Glutamatergic neuron (in vitro differentiated cells): ENCODE measurements at places on chromosomes 5 and 9.

DNA sequence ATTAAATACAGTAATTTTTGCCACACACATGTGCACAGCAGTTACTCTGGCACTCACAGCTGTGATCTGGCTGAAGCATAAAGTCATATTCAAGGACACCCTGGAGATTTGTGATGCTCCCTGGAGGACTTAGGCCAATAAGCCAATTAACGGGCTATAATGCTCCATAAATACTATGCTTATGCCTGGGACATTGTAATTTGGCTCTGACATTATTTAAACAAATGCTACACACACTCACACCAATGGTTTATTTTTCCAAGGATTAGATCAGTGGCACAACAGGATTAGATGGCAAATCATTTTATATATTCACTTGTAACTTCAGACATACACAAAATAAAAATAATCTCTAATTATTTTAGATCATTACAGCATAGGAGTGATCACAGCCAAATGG is 111.2 kb downstream of the LMNB1 start:
- no peak for DNase-seq

GRCh38 chr9:136729144-136729543 is 13.6 kb downstream of the LCN10 start:
- no peak for DNase-seq

- DNase-seq = no peak
These were observed 297.0 kb downstream of the EFNA5 start for GRCh38 chr5:107373549-107374263.

GRCh38 chr9:97880336-97880735 is 27.3 kb downstream of the FOXE1 start:
- DNase-seq = no peak

- DNase-seq = no peak
These were observed 52.3 kb downstream of the PRKACG start for GRCh38 chr9:68961587-68961986.

DNA sequence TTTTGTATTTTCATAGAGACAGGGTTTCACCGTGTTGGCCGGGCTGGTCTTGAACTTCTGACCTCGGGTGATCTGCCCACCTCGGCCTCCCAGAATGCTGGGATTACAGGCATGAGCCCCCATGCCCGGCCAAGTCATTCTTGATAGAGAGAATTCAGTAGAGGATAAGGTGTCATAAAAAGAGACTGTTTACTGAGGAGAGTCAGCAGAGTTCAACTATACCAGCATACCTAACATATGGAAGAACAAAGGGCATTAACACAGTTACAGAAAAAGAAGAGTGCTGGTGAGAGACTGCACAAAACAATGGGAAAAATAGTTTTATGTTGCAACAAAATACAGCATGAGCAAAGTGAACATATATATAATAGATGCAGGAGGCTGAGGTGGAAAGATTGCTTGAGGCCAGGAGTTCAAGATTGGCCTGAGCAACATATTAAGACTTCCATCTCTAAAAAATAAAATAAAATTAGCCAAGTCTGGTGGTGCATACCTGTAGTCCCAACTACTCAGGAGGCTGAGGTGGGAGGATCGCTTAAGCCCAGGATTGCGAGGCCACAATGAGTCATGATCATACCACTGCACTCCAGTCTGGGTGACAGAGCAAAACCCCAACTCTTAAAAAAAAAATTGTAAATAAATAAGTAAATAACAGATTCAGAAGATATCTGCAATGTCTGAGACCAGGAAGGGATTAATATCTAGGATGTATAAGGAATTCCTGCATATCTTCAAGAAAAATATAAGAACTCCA is 19.5 kb downstream of the B4GALT1 start:
- DNase-seq = no peak

GRCh38 chr5:44875661-44876605 is 67.2 kb downstream of the MRPS30 start:
- no peak for DNase-seq

DNA sequence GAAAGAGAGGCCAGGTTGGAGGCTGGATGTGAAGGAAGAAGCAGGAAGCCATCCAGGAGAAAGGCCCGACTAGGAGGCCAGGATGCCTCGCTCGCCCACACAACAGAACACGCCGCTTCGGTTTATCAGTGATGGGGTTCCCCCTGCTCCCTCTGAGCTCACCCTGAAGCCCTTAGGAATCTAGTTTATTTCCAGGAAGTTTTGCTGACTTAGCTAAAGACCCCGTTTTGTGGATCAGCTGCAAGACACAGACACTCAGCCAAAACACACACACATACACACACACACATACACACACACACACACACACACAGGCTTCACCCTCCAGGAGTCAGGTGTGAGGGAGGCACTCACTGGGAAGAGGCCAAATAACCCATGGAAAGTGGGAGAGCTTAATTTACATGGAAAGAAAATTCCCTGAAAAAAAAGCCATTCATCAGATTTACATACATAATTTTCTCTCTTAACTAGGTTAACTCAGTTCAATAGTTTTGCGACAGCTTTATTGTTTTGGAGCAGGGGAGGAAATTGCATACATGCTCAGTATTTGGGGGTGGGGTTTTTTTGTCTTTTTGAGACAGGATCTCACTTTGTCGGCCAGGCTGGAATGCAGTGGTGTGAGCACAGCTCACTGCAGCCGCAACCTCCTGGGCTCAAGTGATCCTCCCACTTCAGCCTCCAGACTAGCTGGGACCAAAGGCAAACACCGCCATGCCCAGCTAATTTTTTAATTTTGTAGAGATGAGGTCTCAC is 92.7 kb upstream of the HAND1 start:
- DNase-seq = no peak

DNA sequence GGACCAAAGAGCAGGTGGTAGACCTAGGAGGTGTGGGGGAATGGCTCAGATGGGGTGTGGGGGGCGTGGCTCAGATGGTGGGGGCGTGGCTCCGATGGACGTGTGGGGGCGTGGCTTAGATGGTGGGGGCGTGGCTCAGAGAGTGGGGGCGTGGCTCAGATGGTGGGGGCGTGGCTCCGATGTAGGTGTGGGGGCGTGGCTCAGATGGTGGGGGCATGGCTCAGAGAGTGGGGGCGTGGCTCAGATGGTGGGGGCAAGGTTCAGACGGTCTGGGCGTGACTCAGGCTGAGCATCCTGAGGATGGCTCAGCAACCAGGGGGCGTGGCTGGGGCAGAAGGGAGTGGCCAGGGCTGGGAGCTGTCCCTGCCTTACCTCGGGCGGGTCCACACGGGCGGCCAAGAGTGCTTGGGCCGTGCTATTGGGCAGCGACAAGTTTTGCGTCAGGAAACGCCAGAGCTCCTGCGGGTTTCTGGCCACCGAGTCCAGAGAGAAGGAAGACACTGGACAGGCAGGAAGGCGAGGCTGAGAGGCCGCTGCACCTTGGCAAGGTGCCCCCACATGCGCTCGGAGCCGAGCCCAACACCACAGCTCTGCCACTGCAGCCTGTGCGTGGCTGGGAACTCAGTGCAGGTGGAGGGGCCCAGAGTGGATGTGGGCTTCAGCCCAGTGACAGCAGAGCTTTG is 5.9 kb downstream of the ABCA2 start:
- no peak for DNase-seq

DNA sequence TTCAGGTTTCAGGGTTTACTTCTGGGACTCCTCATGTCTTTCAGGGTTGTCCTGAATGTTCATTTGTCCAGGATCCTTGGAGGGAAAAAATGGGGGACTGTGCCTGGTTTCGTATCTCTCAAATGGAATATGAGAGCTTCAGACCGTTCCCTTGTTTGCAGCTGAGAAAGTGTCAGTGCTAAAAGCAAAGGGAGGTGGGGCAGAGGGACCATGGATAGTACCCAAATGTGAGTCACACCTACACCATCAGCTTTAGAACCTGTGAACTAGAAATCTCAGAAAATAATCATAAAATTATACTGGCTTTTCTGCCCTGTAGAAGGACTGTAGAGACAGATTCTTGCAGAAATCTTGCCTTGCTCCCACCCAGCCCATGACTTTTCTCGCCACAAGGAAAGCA is 84.3 kb upstream of the TAF11L2 start:
- DNase-seq = no peak

DNA sequence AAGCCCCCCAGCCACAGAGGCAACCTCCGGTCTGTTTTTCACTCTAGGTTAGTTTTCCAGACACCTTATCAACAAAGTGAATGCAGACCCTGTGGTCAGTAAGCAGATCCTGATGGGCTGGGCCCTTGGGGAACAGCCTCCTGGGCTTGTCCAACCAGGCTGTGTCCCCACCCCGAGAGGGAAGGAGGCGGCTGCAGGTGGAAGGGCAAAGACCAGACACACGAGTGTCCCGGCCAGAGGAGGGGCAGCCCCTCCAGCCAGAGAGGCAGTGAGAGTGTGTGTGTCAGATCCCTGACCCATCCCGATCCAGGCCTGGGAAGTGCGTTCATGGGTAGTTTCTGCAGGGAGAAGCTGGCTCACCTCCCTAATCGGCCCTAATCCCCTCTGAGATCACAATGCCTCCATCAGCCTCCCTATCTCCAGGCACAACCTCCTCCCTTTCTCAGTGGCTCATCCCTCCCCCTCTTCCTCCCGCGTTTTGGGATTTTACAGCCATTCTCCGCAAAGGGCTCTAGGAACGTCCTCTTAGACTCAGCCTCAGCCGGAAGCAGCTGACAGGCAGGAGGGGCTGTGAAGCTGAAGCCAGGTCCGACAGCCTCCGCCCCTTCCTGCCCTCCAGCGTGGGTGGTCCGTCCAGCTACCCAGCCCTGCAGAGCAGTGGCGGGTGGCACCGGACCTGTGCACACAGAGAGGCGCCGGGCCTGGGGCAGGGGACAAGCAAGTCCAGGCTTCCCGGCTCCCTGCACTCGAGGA is 9.7 kb downstream of the SLC12A7 start:
- DNase-seq = peak; percentile 57

DNA sequence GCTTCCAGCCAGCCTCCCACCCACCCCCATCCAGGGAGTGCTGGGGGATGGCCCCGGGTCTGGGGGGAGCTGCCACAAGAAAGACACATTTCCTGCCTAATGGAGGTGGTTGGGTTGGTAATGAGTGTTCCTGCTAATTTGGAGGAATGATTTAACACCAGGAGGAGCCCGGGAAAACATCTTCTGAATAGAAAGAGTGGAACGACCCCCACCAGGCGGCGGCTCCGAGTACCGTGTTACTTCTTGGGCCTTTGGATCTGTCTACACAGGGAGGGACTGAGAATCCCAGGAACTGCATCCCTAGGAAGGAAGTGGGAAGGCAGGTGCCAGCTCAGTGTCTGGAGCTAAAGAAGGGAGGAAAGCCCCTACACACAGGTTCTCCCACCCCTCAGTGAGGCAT is 64.6 kb downstream of the TSPAN17 start:
- DNase-seq = no peak

DNA sequence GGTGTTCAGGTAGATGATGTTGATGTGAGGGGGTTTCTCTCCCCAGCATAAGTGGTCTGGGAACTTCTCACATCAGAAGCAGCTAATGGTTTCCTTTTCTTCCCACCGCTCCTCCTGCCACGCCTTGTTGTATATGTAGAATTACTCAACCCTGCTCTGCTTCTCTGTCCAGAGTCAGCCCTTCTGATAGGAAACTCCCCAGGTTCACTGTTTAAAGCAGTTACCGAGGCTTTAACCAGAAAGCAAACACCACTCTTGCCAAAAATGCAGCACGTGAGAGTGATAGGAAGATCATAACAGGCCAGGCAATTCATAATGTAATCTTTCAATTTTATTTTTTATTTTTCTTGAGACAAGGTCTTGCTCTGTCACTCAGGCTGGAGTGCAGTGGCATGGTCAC is 10.5 kb upstream of the TMEM252 start:
- no peak for DNase-seq

GRCh38 chr5:135245521-135246499 is 153.2 kb downstream of the MACROH2A1 start:
- no peak for DNase-seq

DNA sequence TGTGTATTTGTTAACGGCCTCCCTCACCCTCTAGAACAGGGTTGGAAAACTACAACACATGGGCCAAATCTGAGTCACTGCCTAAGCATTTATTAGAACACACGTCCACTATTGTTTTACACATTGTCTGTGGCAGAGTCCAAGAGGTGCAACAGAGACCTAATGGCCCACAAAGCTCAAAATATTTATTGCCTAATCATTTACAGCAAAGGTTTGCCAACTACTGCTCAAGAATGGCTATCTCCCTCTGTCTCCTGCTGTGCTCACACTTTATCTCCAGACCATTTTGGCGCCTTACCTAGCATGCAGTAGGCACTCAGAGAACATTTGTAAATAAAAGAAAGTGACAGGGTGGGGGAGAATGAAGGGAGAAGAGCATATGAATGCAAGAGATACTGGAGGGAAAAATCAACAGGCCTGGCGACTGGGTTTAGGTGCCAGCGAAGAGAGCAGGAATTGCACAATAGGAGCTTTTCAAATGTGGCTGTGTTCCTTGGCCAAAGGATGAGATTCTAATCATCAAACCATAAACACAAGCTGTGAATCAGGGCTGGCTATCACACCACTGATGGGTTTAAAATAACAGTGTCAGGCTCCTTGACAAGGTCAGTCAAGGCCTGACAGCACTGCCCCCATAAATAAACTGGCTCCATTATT is 80.3 kb downstream of the EPB41L4A start:
- DNase-seq = no peak

DNA sequence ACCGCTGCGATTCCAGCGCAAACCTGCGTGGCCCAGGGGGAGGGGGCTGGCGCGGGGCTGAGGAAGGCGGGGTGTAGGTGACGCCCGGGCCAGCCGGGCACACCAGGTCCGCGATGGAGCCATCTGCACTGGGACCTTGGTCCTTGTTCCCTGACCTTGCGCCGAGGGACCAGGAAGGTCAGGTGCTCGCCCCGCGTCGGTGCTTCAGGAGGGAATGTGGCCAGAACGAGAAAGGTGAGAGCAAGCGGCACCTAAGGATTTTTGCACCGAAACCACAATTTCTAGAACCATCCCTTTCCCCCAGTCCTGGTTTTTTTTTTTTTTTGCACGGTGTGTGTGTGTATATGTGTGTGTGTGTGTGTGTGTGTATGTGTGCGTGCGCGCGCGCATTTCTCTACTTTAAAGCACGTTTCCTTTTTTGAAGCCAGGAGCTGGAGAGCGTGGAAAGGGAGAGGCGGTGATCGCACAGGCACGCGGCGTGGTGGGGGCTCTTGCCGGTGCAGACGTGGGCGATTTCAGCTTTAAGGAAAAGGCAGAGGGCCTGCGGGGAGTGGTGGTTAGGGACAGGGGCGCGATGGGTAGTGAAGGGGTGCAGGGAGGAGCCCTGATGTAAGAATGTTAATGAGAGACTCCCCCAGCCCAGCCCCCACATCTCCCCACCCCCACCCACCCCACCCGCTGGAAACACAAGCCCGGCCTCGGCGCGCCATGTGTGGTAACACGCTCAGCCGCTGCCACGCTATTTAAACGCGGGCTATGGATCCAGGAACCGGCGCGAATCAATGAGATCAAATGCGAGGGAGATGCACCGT is at the start of gene NPR3:
Gene NPR3, plus strand, starts transcription at position 772 of the 812 bp plus-strand sequence. CDS start 456 bp downstream, outside the sequence.
- peak; percentile 43 for DNase-seq

GRCh38 chr5:151800532-151800931 is 28.8 kb downstream of the G3BP1 start:
- DNase-seq = no peak

DNA sequence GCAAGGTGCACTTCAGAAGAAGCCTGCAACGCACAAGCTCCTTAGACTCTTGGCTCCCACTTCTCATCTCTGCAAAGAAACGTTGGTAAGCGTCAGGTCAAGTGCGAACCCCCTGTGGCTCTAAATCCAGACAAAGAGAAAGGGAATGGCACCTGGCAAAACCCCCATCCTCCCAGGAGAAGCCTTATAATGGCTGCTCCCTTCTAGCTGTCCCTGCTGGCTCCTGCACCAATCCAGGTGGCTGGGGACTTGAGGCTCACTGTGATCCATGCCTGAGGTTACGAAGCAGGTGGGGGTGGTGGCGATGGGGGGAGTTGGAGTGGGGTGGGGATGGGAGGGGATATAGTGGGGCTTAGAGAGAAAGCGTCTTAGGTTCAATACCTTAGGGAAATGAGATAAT is 272.8 kb downstream of the DENND1A start:
- no peak for DNase-seq
